Subcutaneous adipose tissue (tissue), 4 donors: ENCODE measurements at places on chromosomes 3 and 15. TPM values are rescaled to one million over a fixed set of nuclear protein-coding genes. Genes with fewer than 3 reads are reported as not detected.

Gene CDCP1
- total RNA-seq: 1.3 TPM

Gene GATA2
- 26.6 TPM for total RNA-seq

Gene PRR20G
- total RNA-seq: not detected

Gene CHAC1
- total RNA-seq: not detected

Gene RCCD1
- 6.4 TPM for total RNA-seq

Gene ANKDD1A
- 13.9 TPM for total RNA-seq

Gene DNAJA4
- total RNA-seq: 14.3 TPM

Gene ZMYND10
- 1.5 TPM for total RNA-seq

Gene P4HTM
- total RNA-seq: 25.5 TPM

Gene CCDC33
- not detected for total RNA-seq

Gene TRIM59
- 0.57 TPM for total RNA-seq

Gene SERINC4
- total RNA-seq: not detected

Gene CDC25A
- 1.1 TPM for total RNA-seq

Gene RAF1
- total RNA-seq: 98.0 TPM
